Glutamatergic neuron (in vitro differentiated cells): ENCODE measurements at places on chromosomes 12 and 14.

- no peak overlapping the region for H3K4me3 ChIP-seq
- H3K4me1 ChIP-seq, result peaks cover 9% of the 10 kb centered on the region
- no peak for DNase-seq
- H3K27me3 ChIP-seq, result no peaks in the 10 kb centered on the region
- H3K36me3 ChIP-seq, result no peaks in the 10 kb centered on the region
Observed at GRCh38 chr12:99151744-99152143, 495.8 kb upstream of the GARIN6 start.

GRCh38 chr12:19189522-19189921, 60.0 kb downstream of the PLEKHA5 start:
- peak overlapping the region; percentile 34 for H3K27ac ChIP-seq
- no peak overlapping the region for H3K4me3 ChIP-seq
- H3K27me3 ChIP-seq, result peaks cover 10% of the 10 kb centered on the region

GRCh38 chr12:40446385-40446784, 221.6 kb downstream of the LRRK2 start:
- no peak for DNase-seq
- no peak overlapping the region for H3K4me3 ChIP-seq
- no peaks in the 10 kb centered on the region for H3K27me3 ChIP-seq
- H3K4me1 ChIP-seq, result peaks cover 2% of the 10 kb centered on the region
- H3K27ac ChIP-seq, result no peak overlapping the region
- no peaks in the 10 kb centered on the region for H3K36me3 ChIP-seq

DNA sequence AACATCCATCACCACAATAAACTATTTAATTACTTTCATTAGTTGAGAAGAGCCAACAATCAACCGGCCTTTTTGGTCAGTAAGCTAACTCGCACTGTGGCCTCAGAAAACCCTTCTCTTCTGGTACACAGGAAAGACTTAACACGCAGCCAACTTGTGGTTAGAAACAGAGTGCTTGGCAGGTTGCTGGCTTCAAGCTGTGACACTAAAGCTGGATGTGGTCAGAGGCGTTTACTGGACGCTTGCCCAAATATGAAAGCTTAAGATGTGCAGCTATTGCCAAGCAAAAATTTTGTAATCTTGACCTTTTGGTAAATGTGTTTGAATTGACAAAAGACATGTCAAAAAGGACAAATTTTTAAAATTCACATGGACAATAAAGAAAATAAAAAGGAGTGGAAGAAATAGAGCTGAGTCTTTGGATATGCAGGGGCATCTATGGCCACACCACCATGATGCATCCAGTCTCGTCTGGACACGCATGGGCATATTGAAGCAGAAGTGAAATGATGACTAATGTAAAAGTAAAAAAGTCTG, 2.6 kb upstream of the KLRK1 start:
- H3K27me3 ChIP-seq, result no peaks in the 10 kb centered on the region
- no peak overlapping the region for H3K4me3 ChIP-seq
- no peak overlapping the region for H3K27ac ChIP-seq
- DNase-seq, result no peak

DNA sequence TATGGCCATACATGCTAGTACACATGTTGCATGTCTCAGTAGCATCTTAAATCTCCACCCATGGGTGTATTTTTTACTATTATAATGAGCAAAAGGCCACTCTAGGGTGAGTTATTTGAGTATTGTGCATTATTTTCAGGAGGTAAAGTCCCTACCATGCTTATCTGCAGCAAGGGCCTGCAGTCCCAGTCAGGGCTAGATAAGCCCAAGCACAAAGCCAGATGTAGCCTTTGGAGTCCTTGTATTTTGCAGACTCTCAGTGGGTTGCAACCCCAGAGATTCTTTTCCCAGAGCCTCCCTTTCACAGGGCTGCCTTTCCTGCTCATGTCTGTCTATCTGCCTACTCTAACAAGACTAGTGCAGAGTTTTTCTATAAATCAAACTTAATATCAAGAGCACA, 295.3 kb downstream of the IPO8 start:
- H3K27me3 ChIP-seq, result no peaks in the 10 kb centered on the region
- no peaks in the 10 kb centered on the region for H3K4me1 ChIP-seq
- DNase-seq, result no peak
- no peak overlapping the region for H3K27ac ChIP-seq
